Head of caudate nucleus (tissue), 42 donors: ENCODE measurements at places on chromosomes 11 and 22.

- no peak for DNase-seq
These were observed 45.1 kb upstream of the CBX7 start for GRCh38 chr22:39197578-39197977.

- DNase-seq, result no peak
These were observed 126.4 kb upstream of the ZBED5 start for GRCh38 chr11:10984250-10984649.

DNA sequence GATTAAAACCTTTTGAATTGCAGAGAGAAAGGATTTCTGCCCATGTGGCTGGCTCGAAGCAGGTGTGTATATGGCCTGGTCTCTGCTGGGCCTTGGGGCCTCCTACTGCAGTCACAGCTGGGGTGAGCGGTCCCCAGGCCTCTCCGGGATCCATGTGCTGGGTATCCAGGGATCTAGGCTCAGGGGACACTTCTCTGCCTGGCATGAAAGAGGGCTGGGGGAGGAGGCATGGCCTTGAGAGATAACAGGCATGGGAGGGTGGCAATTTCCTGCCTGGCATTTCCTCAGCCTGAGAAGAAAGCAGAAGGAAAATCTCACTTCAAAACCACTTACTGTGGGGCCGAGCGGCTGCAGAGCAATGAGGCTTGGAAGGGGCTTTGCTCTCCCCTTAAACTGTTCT, 20.3 kb upstream of the PARVG start:
- no peak for DNase-seq

DNA sequence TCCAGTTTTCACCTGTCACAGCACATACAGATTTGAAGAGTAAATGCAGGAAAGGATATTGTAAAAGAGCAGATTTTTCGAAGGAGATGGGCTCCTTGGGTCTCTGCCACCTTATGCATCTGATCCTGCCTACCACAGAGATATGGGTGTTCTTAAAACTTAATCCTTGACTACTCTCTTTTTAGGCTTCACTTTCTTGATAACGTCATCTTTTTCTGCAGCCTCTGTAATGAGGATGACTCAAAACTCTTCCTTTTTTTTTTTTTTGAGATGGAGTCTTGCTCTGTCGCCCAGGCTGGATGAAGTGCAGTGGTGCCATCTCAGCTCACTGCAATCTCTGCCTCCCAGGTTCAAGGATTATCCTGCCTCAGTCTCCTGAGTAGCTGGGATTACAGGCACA, 7.8 kb downstream of the PRR14L start:
- DNase-seq, result no peak

GRCh38 chr11:116328391-116328790, 444.4 kb downstream of the BUD13 start:
- no peak for DNase-seq
